Glomerular endothelial cell (primary cell): ENCODE measurements at places on chromosomes 6 and 20.

DNA sequence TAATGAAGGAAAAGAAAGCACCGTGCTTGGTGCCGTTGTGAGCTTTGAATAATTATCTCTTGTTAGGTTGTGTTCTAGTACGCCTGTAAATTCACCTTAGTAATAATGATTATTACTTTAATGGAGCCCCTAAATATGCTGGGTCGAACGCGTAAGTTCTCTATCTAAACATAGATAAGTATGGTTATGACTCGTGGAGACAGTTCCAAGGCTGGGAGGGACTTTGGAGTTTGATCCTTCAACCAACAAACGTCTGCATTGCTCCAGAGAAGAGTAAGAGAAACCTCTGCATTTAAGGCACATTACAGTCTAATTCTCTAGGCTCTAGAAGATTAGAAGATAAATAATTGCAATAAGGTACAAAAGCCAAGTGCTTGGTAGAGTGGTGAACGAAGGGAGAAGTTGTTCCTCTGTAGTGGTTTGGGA lies 514 bp downstream of the ACOT13 start:
- no peak for DNase-seq

DNA sequence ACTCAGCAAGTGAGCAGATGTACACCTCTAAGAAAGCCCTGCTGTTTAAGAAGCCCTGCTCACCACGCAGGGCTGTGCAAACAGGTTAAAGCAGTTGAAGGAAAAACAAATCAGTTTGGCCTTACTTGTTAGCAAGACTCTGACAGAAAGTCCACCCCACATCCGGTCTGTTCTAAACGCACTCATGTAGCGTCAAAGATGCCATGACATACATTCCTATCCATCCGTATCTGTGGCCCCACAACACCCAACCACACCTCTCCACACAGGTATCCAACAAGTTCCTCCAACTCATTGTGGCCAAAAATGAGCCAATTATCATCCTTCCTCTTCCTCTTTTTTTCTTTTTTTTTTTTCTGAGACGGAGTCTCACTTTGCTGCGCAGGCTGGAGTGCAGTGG lies 22.8 kb upstream of the RAB22A start:
- DNase-seq, result no peak

- no peak for DNase-seq
Measured at GRCh38 chr20:54468082-54468481, 7.3 kb upstream of the DOK5 start.

- no peak for DNase-seq
Measured at GRCh38 chr6:69416776-69417175, 380.0 kb downstream of the LMBRD1 start.

DNA sequence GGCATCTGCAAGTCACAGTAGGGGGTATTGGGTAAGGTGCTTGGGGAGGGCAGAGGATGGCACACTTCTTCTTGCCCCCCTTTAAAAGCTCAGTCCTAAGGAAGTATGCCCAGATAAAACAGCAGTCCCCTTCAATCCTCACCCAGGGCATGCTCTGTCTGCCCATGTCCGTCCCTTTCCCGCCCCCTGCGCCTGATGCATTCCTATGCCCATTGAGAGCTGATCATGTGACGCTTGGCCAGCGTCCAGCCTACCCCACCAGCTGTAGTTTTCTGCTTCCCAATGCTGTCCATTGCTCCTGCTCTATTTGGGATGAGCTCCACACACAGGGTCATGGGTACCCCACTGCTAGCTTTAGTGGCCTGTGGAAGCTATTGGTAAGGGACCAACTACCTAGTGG lies 8.3 kb downstream of the SIGLEC1 start:
- no peak for DNase-seq

DNA sequence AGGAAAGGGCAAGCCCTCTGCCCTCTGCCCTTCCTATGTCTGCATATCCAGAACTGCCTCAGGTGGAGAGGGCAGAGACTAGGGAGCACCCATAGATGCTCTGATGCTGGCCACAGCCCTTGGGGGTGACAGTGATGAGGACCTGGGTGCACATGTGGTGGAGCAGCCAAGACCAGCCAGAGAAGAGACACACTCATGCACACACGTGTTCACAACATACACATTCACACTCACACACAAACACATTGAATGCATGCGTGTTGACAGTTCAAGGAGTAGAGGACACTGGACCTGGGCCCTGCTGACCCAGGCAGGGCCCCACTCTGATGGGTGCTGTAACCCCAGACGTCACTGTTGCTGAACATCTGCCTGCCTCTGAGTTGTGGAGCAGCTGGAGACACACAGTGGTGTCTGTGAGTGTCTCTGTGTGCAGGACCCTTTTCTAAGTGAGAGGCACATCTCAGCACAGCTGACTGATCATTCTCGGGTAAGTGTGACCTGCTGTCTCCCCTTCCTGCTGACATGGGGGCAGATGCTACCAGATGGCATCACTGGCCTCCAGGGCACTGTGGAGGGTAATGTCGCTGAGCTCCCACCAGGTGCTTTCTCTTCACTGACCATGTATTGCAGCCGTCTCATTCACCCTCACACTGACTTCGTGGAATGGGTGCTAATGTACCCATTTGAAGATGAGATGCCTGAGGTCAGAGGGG lies 30.1 kb upstream of the MAS1L start:
- no peak for DNase-seq

DNA sequence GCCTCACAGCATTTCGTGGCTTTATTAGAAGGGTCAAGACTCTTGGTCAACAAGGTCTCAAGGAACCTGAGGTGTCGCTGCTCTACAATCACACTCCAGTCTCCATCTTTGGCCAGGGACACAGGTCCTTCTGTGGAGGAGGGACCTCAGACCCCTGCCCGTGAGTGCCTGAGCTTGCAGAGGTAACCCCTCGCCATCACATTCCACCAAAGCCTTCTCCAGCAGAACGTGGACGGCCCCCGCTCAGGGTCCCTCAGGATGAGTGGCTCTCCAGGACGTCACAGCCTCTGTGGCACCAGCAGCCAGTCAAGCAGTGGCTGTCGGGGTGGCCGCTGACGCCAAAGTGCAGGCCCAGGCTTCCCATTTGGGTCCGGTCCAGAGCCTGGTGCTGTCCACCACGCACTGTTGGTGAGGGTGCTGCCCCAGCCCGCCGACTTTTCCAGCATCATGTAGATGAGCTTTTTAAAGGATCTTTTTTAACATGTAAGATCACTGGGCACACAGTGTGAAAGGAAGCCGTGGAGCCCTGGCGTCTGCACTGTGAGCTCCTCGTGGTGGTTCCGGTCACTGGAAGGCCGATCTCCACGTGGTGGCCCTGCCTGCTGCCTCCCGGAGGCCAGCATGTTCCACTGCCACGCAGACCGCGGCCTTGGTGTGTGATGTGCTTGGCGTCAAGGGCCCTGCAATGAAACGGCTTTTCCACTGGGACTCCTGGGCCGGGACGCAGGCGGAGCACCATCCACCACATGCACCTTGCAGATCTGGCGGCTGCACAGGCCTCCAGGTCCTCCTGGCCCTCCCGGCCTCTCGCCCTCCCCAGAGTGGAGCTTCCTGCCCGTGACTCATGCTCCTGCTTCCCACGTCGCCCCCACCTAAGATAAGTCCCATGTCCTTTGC lies 8.3 kb upstream of the KIF25 start:
- DNase-seq, result no peak

- no peak for DNase-seq
Measured at GRCh38 chr6:7331452-7331851, 18.5 kb upstream of the SSR1 start.

DNA sequence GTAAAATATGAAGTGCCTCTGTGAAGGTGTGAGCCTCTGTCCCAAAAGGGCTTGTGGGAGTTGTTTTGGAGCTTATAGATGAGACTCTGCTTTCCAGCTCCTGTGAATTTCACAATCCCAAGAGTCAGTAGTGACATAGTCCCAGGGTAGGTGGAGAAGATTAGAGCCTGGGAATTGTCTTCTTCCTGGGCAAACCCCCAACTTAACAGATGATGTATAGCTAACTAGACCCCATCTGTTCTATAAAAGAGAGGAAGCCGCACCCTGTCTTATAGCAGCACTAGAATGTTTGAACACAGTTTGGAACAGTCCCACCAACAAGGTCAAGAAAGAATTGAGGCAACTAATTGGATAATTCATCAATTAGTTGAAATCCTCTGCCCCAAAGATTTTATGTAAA lies 294.7 kb downstream of the ZNF217 start:
- no peak for DNase-seq

DNA sequence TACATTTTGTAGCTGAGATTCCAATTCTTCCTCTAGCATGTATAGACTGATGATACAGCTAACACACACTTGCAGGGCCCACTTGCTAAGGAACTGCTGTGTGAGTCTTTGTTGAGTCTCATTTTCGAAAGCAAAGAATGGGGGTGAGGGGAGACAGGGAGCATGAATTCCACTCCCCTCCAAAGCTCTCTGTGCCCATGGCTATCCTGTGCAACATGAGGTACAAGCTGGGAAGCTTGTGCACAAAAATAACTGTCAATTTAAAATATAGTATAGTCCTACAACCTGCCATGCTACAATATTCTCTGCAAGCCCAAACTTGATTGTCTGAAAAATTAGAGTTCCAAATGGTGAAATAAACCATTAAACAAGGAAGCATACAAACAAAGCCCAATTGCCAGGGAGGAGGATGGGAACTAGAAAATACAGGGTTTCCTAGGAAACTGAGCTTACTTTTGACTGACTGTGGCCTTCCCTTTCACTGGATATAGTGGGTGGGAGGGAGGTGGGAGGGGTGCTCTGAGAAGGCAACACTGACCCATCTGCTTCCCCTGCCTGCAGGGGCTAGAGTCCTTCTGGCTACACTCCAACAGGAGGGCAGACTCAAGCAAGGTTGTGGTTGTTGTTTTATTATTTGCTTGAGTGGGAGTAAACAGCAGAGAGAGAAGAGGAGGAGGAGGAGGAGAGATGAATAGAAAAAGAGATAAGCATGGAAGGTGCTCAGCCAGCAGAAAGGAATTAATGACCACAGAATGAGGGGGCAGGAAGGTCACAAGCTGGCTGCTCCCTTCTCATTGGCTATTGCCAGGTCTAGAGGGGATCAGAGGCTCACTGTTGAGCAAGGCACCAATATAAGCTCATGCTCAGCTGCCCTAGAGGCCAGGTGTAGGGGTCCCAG lies 84.6 kb downstream of the FYN start:
- DNase-seq, result no peak

DNA sequence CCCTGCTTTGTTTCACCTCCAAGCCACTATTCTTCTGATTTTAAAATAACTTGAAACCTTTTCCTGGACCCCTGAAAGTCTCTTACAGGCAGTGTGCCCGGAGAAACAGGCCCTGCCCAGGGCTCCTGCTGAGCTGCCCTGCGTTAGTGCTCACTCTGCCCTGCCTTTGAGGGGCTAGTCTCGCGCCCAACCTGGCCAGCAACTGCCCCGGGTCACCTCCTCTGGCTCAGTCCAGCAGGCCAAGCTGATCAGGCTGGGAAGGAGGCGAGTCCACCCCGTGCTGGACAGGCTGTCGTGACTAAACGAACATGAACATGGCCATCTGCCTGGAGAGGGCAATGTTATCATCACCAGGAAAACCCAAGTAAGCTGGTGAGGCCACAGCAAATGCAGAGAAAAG lies 245.4 kb downstream of the ANKRD60 start:
- no peak for DNase-seq

DNA sequence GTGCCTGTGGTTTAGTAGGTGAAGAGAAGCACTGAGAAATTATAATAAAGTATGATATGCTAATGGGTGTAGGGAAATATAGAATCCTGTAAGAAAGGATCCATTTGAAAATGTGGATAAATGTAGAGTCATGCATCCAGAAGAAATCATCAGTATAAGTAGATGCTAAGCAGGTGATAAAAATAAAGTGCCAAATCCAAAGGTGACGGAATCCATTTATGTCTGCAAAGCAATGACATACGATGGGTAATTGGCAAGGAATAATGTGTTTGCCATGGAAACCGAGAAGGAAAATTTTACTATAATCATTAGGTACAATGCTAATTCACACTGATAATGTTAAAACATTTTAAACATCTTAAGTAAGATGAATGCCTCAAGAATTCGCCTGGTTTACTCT lies 163.0 kb downstream of the OPN5 start:
- DNase-seq, result no peak

DNA sequence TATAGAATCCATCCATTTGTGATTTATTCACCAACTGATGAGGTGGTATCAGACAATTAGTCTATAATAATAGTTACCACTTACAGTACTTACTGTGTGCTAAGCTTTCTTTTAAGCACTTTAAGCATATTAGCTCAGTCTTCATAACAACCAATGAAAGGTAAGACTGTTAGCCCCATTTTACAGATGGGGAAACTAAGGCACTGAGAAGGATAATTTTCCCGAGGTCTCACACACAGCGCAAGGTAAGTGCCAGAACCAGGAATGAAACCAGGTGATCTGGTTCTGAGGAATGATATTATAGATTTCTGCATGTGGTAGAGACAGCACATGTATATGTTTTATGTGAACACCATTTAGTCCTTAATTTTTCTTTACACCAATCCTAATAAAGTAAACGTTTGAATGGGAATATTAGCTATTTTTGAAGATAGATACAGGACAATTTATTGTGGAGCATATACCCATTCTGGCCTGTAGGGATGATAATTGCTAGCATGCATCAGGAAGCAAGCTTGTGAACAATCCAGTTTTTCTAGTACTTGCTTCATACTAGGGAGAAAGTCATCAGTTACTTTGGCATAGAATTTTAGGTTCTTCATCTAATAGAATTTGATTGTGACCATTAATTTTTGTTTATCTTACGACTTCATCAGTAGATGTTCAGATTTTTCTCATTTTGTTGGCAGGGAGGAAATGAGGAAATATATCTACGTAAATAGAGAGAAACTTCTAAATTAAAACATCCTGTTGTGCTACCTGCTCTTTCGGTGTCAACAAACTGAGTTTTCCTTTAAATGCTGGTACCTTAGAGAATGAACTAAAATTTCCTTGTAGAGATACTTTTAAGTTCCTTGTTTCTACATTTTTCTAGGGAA lies 3.0 kb downstream of the YWHAB start:
- no peak for DNase-seq

GRCh38 chr20:11728937-11729336 lies 188.8 kb upstream of the BTBD3 start:
- DNase-seq, result no peak

DNA sequence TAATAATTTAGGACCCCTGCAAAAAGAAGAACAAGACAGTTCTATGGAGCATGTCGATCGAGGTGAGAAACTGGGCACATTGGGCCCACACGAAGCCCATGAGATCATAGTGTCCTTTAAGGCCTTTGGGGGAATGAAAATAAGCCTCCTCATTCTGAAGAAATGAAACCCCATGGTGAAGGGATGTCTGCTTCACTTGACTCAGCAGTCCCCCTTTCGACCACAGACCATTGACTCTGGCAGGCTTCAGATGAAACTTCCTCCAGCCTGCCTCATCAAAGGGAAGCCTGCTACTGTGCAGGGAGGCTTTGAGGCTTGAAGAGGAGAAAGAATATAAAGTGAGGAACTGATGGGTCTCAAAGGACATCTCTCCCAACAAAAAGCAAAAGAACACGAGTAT lies 144.2 kb upstream of the FBXL4 start:
- no peak for DNase-seq
